BJ (cell line): ENCODE measurements at places on chromosomes 2 and 18.

- DNase-seq: no peak
Measured at GRCh38 chr2:201233812-201234662, 26.3 kb upstream of the CASP8 start.

- no peak for DNase-seq
Measured at GRCh38 chr2:45860136-45861121, 209.0 kb downstream of the PRKCE start.

GRCh38 chr2:48551548-48551947, 21.6 kb downstream of the STON1 start:
- no peak for DNase-seq

DNA sequence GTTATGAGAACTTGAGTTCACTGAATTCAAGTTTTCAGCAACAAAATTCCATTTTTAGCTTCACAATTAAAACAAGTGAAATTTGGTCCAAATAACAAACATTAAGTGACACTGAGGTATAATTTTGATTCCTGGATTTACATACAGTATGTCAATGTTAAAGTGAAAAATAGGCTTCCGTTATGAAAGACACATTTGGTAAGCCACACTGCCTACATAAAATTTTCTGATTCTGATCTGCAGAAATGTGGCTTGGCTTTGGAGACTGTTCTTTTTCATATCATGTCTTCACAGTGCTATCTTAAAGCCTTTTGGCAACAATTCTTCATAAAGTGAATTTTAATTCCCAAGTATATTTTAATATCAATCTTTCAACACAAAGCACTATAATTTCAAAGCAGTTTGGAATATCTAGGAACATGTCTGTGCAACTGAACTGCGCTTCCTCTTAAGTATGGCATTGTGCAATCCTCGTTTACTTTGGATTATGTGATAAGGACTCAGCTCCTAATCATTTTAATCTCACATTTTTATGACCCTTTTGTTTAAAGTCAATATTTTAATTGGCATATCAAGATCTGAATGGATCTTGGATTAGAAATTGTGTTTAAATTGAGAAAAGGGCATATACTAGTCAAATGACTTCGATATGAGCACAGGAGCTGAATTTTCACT, 60.0 kb downstream of the RBMS1 start:
- DNase-seq: no peak
